H4 (cell line): ENCODE measurements at places on chromosomes 6 and 20. TPM values are rescaled to one million over a fixed set of nuclear protein-coding genes. Genes with fewer than 3 reads are reported as not detected.
A peak's percentile ranks its signal among the peaks of the same experiment; 100 is the strongest.

The TMEM239 gene
- total RNA-seq, result not detected in 2 replicates

DNA sequence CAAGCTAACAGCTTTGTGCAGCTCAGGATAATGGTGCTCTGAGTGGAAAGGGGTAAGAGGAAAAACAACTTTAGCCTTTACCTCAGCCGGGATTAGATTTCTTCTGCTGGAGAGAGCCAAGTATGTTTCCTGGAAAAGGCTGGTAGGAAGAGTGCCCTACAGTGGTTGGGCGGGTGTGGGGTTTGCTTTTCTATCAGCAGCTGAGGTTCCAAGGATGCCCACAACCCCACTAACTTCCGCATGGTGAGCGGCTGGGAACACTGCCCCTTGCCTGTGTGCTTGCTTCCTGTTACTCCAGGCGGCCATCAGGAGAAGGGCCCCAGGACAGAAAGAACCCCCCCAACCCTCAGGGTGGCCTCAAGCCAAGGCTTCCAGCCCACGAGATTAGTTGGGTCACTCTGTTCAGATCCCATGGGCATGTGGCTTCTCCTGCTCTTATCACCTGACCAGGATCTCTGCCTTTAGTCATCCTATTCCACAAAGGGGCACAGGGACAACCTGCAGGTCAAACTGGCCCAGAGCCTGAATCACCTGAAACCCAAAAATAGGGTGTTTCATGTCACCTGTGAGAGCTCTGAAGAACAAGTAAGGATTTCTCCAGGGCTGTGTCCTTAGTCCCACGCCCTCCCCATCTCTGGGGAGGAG, 10.5 kb downstream of the MRPS18A start:
- no peak for DNase-seq

GRCh38 chr20:6122873-6123648, at the start of gene FERMT1:
Gene FERMT1, minus strand, starts transcription at chr20:6123030. Its CDS starts 3,476 bp downstream, at chr20:6119554.
- DNase-seq, result peak; percentile 39

DNA sequence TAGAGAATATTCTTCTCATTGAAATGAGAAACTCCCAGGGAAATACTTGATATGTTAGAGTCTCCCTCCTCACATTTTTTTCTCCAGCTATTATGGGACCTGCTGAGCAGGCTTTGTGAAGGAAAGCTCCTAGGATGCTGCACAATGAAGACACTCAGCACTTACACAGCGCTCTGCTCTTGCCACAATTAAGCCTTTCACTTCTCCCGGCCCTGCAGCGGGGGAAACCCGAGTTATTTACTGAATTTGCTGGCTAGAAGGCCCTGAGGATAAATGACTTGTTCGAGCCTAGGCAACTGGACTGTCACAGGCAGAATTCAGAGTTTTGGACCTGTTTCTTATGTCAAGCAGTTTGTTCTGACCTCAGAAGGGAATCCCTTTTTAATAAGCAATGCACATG, 102.0 kb downstream of the MAP3K7 start:
- no peak for DNase-seq

- no peak for DNase-seq
Observed at GRCh38 chr6:4947716-4948115, 56.1 kb downstream of the RPP40 start.

The TNNC2 gene
- total RNA-seq, result not detected in 2 replicates

DNA sequence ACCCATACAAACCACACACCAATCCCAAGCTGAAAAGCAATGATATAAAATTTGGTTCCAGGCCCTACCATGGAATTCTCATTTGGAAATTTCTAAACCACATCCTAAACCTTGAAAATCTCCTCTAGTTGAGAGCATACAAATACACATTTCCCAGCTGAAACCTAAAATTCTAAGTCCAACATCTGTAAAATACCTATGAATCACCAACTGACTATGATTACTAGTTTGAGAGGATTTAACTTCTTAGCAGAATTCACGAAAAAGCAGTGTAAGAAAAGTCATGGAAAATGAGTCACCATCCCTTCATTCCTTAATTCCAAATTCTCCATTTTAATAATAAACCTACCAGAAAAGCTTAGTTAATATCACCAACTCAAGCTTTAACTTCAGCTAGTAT, 15.4 kb downstream of the RANBP9 start:
- DNase-seq, result no peak

The OTOR gene
- not detected in 2 replicates for total RNA-seq

GRCh38 chr6:150142097-150142669, 661 bp upstream of the PPP1R14C start:
- DNase-seq, result peak; percentile 16

The HMGCLL1 gene
- total RNA-seq, result 0.19 TPM in 1 of 2 replicates, not detected in the other

The SPATS1 gene
- not detected in 2 replicates for total RNA-seq

The PPIL6 gene
- total RNA-seq, result 1.0 TPM in 1 of 2 replicates, not detected in the other

The SMLR1 gene
- total RNA-seq, result not detected in 2 replicates
